A549 treated with Mapracorat at 1 μM for 4 hours (cell line): ENCODE measurements at places on chromosomes 4 and X. TPM values are rescaled to one million over a fixed set of nuclear protein-coding genes. Genes with fewer than 3 reads are reported as not detected.

WAS gene
- 0.20 to 0.65 TPM (median 0.41 TPM) in 5 replicates for total RNA-seq

MGARP gene
- total RNA-seq: 0.30 to 0.81 TPM (median 0.71 TPM) in 5 replicates

RHOXF2B gene
- total RNA-seq: not detected in 5 replicates

VCX3B gene
- total RNA-seq: not detected in 5 replicates

KLHL15 gene
- 2.9 to 3.7 TPM (median 3.4 TPM) in 5 replicates for total RNA-seq

GLUD2 gene
- total RNA-seq: 1.8 to 2.8 TPM (median 2.4 TPM) in 5 replicates

CEP44 gene
- total RNA-seq: 3.6 to 6.7 TPM (median 5.0 TPM) in 5 replicates

SLC7A11 gene
- 18.4 to 21.7 TPM (median 20.5 TPM) in 5 replicates for total RNA-seq

FGD1 gene
- total RNA-seq: 5.1 to 7.2 TPM (median 6.4 TPM) in 5 replicates

NUP62CL gene
- total RNA-seq: 13.7 to 16.8 TPM (median 15.9 TPM) in 5 replicates

PLP1 gene
- not detected in 5 replicates for total RNA-seq

UTP14A gene
- total RNA-seq: 42.1 to 54.6 TPM (median 42.8 TPM) in 5 replicates

MAGEA6 gene
- total RNA-seq: 11.3 to 13.3 TPM (median 12.0 TPM) in 5 replicates

ZXDA gene
- 1.1 to 1.9 TPM (median 1.6 TPM) in 5 replicates for total RNA-seq

NEK1 gene
- 2.5 to 3.2 TPM (median 2.6 TPM) in 5 replicates for total RNA-seq

SH3RF1 gene
- total RNA-seq: 7.9 to 10.4 TPM (median 9.2 TPM) in 5 replicates

RAB28 gene
- total RNA-seq: 7.1 to 10.4 TPM (median 9.3 TPM) in 5 replicates

PGK1 gene
- total RNA-seq: 577 to 626 TPM (median 603 TPM) in 5 replicates

CPXCR1 gene
- not detected in 5 replicates for total RNA-seq

ATP1B4 gene
- total RNA-seq: 0.04 TPM in 2 of 5 replicates, not detected in the others

FGFR3 gene
- 1.1 to 2.4 TPM (median 2.1 TPM) in 5 replicates for total RNA-seq

COX7B2 gene
- not detected in 5 replicates for total RNA-seq

UGT2A3 gene
- 0.06 to 0.10 TPM (median 0.07 TPM) in 5 replicates for total RNA-seq

ZDHHC15 gene
- not detected in 5 replicates for total RNA-seq

ADH6 gene
- total RNA-seq: not detected in 5 replicates

COL4A6 gene
- 13.8 to 16.2 TPM (median 15.5 TPM) in 5 replicates for total RNA-seq

MAP3K15 gene
- total RNA-seq: 1.7 to 2.2 TPM (median 2.0 TPM) in 5 replicates

SOX3 gene
- total RNA-seq: not detected in 5 replicates

TMPRSS11F gene
- total RNA-seq: not detected in 5 replicates

USP17L20 gene
- not detected in 5 replicates for total RNA-seq

CXCL1 gene
- total RNA-seq: 6.0 to 8.7 TPM (median 7.9 TPM) in 5 replicates

TEX13B gene
- total RNA-seq: not detected in 5 replicates

SEC24B gene
- total RNA-seq: 16.2 to 22.9 TPM (median 19.1 TPM) in 5 replicates

SLC4A4 gene
- 1.3 to 2.1 TPM (median 1.6 TPM) in 5 replicates for total RNA-seq

CT83 gene
- not detected in 5 replicates for total RNA-seq

CENPE gene
- 5.6 to 8.5 TPM (median 7.3 TPM) in 5 replicates for total RNA-seq

ELMOD2 gene
- 10.1 to 11.3 TPM (median 10.7 TPM) in 5 replicates for total RNA-seq

CTAG2 gene
- total RNA-seq: not detected in 5 replicates

CAPN6 gene
- total RNA-seq: not detected in 5 replicates

NRK gene
- not detected in 5 replicates for total RNA-seq

FMR1NB gene
- total RNA-seq: not detected in 5 replicates

TIGD4 gene
- total RNA-seq: 0.15 to 0.23 TPM (median 0.20 TPM) in 4 of 5 replicates, not detected in the other

TECRL gene
- not detected in 5 replicates for total RNA-seq

PDE6B gene
- 0.22 TPM in 1 of 5 replicates, not detected in the others for total RNA-seq

SPACA5 gene
- not detected in 5 replicates for total RNA-seq

VEGFC gene
- total RNA-seq: 9.7 to 12.2 TPM (median 10.5 TPM) in 5 replicates

MSN gene
- total RNA-seq: 234 to 311 TPM (median 285 TPM) in 5 replicates

DLG3 gene
- 4.2 to 5.6 TPM (median 4.9 TPM) in 5 replicates for total RNA-seq

CPZ gene
- 0.17 to 0.41 TPM (median 0.37 TPM) in 5 replicates for total RNA-seq
